ENCODE measurements at places on chromosomes 4 and X. TPM values are rescaled to one million over a fixed set of nuclear protein-coding genes. Genes with fewer than 3 reads are reported as not detected.

DNA sequence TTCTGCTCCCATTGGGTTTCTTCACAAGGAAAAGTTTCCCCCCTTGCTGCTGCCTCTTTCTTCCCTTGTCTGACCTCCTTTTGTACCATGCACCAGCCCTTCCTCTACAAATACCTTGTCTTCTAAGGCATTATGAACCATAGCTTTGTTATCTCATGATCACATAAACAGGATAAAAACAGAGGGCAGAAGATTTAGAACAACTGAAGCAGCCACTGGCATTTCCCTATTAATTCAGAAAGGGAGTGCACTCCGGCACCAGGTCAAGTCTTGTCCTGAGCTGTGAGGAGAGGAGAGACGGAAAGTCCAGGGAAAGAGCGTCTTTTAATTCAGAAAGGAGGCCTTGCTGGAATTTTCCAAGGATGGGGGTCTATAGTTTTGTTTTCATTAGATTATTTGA lies 281.7 kb downstream of the RCHY1 start:
- DNase-seq: no peak

DNA sequence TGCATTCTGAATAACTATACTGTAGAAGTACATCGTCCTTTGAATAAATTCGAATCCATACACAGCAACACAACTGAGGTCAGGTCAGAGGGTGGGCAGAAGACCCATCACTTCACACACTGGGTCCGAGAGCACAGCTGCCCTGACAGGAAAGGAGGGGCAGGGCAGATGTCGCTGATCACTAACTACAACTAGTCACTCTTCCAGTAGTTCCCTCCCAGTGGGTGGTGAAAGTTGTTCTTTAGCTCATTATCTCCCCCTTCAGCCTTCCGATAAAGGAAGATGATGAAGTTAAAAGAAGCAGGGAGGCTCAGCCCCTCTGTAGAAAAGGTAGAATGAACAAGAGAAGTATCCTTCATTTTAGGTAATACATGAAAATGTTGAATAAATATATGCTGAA lies 278.9 kb downstream of the INPP4B start:
- DNase-seq: no peak

DNA sequence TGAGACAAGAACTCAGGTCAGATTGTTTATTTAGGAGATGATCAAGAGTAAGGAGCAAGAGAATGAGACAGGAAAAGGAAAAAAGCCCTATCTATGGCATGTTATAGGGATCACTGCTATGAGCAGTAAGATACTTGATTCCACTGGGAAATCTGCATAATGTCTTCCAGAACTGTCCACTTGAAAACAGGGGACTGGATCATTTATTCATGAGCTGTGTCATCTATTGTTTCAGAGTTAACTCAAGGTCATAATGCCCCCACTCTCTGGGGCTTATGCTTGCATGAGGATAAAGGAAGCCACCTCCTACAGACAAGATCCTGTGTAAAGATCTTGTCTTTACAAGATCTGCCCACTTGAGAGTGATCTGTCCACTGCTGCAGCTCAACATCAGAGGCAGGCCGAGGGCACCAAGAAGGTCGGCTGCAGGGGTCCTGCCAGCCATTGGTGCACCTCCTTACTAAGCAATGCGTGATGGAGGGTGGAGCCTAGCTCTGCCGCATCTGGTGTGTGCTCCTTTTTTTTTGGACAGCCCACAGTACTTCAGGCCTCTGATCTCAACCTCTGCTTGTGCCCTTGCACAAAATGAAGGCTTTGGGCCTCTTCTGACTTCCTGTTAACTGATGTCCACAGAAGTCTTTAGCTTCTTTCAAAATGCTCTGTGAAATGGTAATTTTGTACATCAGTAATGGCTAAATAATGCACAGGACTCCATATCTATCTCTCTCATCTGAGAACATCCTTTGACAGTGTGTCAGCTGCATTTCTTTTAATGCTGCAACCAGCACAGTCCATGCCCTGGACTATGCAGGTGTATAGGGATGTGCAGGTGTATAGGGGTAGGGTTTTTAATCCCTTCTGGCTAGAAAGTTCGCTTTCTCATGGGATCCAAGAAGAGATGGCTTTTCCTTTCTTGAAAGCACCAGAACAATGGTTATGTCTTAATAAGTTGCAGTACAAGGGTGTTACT lies 95.9 kb upstream of the TRPC3 start:
- no peak for DNase-seq

- DNase-seq: no peak
Measured at GRCh38 chr4:11230866-11231265, 197.8 kb downstream of the HS3ST1 start.

DNA sequence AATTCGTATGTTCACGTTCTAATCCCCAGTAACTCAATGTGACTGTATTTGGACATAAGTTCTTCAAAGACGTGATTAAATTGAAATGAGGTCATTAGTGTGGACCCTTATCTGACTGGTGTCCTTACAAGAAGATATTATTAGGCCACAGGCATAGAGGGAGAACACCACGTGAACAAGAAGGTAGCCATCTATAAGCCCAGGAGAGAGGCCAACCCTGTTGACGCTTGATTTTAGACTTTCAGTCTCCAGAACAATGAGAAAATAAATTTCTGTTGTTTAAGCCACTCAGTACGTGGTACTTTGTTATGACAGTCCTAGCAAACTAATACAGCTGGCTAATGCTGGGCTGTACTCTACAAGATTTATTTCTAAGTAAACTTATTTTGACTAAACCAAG lies 1.5 kb upstream of the EIF1AX start:
- DNase-seq: no peak

GRCh38 chr4:1830642-1831228 lies 25.2 kb downstream of the LETM1 start:
- DNase-seq: no peak

DNA sequence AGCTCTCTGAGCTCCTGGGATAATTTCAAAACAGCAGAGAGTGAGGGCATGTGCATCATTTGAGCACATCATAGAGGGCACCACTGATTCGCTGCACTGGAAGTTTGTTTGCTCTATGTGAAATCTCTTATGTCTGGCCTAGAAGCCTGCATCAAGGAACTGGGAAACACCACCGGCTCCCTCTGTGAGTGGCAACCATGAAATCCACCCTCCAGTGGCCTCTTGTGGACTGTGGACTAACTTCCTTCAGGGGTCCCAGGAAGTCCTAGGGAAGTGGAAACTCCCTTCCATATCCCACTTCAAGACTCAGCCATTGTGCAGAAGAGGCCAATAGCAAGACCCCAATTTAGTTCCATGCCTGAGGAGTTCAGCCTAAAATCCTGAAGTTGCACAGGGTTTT lies 48.0 kb upstream of the IGFBP7 start:
- peak; percentile 26 for DNase-seq

- DNase-seq: no peak
Measured at GRCh38 chr4:184727430-184727829, 6.5 kb downstream of the CENPU start.

GRCh38 chr4:70868778-70869177 lies 29.1 kb upstream of the GRSF1 start:
- DNase-seq: no peak

GRCh38 chrX:39855748-39856129 lies 242.0 kb downstream of the BCOR start:
- DNase-seq: peak; percentile 8

DNA sequence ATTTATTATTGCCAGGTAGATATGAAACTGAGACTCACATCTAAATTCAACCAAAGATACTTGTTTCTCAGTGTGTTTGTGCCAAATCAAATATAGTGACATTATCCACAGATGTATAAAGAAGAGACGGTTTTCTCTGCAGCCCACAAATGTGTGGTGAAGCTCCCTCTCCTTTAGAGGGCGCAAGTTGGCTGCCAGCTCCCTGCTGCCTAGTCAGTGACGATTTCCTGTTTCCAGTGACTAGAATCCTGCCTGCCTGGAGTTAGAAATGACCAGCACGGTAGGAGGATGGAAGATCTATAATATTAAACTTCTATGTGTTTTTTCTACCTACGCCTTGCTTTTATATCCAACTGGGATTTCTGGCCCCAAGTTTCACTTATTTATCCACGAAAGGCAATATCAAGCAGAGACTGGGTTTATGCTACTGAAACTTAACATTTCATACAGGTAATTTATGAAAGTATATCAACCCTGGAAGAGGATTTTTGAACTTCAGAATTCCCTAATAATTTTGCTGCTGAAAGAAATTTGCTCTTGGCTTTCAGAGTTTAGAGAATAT lies 1793.7 kb upstream of the TENM3 start:
- DNase-seq: peak; percentile 37

- DNase-seq: no peak
Measured at GRCh38 chrX:10502961-10503360, 117.4 kb downstream of the MID1 start.

GRCh38 chrX:121365572-121366161 lies 318.3 kb downstream of the GLUD2 start:
- DNase-seq: peak; percentile 69

The MAGEA4 gene
- total RNA-seq: not detected

The SPOCK3 gene
- not detected for total RNA-seq

The COL25A1 gene
- not detected for total RNA-seq

The NLGN4X gene
- 0.94 TPM for total RNA-seq

The MAGEH1 gene
- 19.7 TPM for total RNA-seq

Data from renal cortical epithelial cell (primary cell).